ENCODE measurements at places on chromosomes 2 and 18.

GRCh38 chr2:64165706-64166105, 21.5 kb upstream of the PELI1 start:
- no peak for DNase-seq

DNA sequence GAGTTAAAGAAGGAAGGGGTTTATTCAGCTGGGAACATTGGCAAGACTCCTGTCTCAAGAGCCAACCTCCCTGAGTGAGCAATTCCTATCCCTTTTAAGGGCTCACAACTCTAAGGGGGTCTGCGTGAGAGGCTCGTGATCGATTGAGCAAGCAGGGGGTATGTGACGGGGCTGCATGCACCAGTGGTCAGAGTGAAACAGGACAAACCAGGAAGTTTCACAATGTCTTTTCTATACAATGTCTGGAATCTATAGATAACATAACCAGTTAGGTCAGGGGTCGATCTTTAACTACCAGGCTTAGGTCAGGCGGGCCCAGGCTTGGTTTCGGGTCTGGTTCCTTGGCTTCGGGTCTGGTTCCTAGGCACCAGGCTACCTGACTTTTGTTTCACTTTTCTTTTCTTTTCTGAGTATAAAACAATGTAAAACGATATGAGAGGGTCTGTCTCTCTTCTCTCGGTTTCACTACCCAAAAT, 30.1 kb upstream of the LIPG start:
- DNase-seq, result no peak

DNA sequence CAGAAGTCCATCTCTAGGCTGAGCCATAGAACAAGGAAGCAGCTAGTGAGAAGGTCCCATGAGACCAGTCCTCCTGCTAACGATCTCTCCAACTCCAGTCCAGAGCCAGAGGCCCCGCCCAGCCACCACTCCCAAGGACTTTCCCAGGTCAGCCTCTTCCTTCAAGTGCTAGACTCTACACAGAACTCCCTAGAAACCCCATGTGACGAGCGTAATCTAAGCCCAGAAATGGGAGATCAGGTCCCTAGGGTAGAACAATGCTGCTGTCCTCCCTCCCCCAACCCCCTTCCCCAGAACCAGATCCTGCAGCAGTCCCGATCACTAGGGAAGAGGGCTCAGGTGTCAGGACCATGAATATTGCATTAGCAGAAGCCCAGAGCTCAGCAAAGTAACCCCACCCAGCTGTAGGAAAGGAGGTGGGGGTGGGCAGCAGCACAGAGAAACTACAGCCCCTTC, 6.9 kb downstream of the DCTN1 start:
- no peak for DNase-seq

GRCh38 chr2:203708846-203709396, 2.5 kb downstream of the CD28 start:
- DNase-seq, result no peak

- DNase-seq, result no peak
Observed at GRCh38 chr2:216857131-216857550, 2.7 kb downstream of the TNP1 start.

- DNase-seq, result no peak
Observed at GRCh38 chr2:72985891-72986683, 68.8 kb downstream of the EMX1 start.

- no peak for DNase-seq
Observed at GRCh38 chr2:27019931-27020855, 12.6 kb upstream of the TMEM214 start.

DNA sequence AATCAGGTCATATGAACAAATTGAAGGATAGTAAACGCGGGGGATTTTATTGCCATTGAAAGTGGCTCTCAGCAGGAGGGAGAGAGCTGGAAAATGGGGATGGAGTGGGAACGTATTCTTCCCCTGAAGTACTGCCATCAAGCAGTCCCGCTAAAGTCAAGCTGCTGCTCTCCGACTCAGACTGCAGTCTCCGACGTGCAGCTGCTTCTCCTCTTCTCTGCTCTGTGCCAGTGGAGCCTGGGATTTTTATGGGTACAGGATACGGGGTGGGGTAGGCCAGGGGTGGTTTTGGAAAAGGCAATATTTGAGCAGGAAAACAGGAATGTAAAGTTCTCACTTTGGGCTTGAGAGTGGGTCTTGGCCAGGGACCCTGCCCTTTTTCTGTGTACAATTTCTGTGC, 33.0 kb downstream of the KCTD18 start:
- no peak for DNase-seq

Measured in thymus (tissue), 14 donors.